ENCODE measurements at places on chromosomes 2 and 18.

GRCh38 chr18:51953521-51953920 is 386.5 kb upstream of the DCC start:
- DNase-seq = no peak

DNA sequence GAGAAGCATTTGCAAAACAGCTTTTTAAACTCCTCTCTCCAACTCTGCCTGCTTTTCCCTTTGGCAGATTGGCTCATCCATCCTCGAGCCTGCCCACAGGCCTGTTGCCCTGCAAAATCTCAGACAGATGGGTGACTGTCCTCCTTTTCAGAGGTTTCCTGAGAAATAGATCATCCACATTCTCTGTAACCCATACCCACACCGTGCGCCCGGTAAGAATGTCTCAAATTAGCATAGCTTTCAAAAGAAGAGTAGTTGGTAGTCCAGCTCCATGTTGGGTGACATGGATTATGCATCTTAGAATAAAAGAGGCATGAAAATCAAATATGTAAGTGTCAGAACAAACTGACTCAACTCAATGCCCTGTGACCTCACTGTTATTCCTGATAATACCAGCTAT is 457.9 kb downstream of the TSN start:
- DNase-seq = no peak

DNA sequence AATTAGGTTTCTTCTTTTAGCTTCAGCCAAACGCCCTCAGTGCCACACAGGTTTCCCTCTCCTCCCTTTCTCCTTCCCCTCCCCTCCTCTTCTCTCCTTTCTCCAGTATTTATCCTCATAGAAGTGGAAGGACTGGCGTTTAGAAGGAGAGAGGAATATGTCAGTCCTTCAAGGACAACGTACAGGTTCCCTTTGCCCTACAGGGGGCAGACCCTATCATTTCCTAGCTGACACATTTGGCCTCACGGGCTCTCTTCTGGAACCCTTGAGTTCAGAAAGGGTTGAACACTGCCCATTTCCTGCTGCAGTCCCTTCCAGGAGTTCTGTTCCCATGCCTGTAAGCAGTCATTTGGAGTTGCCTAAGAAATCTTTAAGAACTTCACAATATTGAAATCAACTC is 46.1 kb downstream of the CDCA7 start:
- DNase-seq = no peak

DNA sequence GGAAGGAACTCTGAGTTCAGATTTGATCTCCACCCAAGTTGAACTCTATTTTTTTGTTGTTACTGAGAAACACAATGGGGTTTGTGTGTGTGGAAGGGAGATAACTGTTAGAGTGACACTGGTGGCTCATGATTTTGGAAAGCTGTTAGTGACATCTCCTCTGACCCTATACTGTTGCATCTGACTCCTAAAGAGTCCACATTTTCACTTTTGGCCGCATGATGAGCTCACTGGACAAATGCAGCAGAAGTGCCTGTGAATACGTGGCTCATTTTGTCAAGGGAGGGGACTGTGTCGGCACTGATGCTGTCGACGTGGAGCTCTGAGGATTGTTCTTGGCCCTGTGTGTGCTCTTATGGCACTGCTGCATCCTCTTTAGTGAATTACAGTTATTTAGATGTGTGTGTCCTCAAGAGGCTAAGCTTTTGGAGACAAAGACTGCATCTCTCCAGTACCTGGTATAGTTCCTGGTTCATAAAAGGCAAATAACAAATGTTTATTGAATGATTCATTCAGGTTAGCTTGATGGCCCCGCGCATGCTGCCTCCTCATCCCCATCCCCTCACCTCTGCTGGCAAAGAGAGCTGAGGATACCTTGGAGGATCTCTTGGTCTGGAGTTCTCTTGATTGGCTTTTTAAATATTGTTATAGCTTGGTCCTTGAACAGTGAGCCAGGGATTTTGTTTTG is 135.4 kb downstream of the PHLPP1 start:
- no peak for DNase-seq

GRCh38 chr2:27078267-27079194 is at the start of gene EMILIN1:
EMILIN1 (plus strand) TSS chr2:27078615; CDS start chr2:27079066, 451 bp downstream.
- peak; percentile 71 for DNase-seq

DNA sequence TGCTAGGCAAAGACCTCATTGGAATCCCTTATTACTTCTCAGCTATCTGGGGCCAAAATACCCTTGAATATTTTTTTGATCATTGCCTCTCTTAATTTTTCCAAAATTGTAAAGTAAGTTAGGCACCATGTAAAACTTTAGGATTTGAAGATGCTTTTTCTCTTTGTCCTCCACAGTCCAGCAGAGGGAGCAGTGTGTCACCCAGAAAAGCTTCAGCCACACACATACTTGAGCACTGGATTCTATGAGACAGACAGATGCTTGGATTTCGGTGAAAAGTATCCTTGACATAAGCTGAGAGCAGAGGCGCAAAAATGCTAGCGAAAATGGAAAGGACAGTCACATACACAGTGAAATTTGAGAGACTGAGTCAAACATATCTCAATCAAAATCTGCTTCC is 74.7 kb upstream of the KCNJ3 start:
- DNase-seq = peak; percentile 16
